Stimulated activated CD4-positive, alpha-beta T cell treated with anti-CD3 and anti-CD28 coated beads, TNF-alpha, amount 100 ng/mL, for 4 hours (primary cell): ENCODE measurements at places on chromosomes 7 and 10.

DNA sequence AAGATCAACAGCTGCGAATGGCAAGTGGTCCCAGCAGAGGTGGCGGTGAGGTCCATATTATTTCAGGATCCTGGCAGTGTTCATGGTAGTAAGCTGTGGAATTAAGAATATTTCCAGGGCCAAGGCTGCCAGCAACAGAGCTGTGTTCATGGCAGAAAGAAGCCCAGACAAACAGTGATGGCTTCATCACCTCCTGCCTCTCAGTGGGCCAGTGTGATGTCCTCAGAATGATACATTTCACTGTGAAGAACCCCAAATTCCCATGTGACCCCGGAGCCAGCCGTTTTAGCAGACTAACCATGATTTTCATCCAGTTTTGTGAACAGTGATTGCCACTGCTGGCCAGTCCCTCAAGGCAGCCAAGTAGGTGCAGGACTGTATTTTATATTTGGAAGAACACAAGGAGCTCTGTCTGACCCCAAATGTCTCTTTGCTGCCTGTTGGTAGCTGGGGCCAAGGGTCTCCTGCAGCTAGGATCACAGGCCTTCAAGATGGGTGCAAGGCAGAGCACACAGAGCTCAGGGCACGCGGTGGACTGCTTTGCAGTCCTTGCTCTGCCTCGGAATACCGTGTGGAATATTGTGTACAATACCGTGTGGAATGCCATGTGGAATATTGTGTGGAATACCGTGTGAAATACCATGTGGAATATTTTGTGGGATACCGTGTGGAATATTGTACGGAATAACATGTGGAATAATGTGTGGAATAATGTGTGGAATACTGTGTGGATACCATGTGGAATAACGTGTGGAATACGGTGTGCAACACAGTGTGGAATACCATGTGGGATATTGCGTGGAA is 132.3 kb upstream of the CHST15 start:
- DNase-seq, result no peak

- no peak for DNase-seq
Measured at GRCh38 chr10:116469437-116469836, 41.8 kb downstream of the PNLIPRP3 start.

- DNase-seq, result no peak
Measured at GRCh38 chr10:86795353-86795752, 38.9 kb downstream of the BMPR1A start.

DNA sequence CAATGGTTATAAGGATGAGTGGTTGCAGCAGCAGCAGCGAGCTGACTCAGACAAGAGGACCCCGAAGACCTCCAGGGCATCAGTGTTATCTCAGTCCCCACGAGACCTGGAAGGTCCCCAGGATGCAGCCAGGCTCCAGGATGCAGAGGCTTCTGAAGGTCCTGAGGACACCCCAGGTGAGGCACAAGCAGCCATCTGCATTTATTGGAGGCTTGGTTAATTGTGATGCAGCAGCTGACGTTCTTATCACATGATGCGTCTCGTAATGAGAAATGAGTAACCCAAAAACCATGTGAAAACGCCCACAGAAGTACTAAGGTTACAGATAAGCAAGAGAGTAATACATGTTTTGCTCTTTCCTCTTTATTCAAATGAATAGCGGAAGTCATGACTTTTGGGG is 17.4 kb downstream of the C7orf57 start:
- no peak for DNase-seq

GRCh38 chr7:154832557-154833138 is 170.3 kb downstream of the PAXIP1 start:
- DNase-seq, result no peak

- DNase-seq, result no peak
Measured at GRCh38 chr10:34687434-34688210, 127.5 kb downstream of the PARD3 start.

DNA sequence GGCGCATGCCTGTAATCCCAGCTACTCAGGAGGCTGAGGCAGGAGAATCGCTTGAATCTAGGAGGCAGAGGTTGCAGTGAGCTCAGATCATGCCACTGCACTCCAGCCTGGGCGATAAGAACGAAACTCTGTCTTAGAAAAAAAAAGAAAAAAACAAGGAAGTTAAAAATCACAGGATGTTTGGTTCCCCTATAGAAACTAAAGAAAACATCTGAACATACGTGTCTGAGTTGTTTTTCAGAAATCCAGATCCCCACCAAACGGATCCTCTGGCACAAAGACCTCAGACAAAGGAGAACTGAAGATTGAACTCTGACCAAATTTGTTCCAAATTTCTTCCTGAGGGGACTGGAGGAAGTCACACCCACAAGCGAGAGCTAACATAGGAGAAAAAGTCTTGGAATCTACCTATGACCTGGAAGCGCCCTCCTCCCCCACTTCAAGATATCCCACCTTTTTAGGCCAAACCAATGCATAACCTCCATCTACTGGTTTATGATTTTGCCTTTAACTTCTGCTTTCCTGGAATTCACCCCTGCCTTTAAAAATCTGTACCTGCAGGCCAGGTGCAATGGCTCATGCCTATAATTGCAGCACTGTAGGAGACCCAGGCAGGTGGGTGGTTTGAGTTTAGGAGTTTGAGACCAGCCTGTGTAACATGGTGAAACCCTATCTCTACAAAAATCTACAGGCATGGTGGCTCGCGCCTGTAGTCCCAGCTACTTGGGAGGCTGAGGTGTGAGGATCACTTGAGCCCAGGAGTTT is 19.7 kb upstream of the SIRT1 start:
- no peak for DNase-seq

- no peak for DNase-seq
Measured at GRCh38 chr7:36764929-36765328, 40.6 kb upstream of the AOAH start.

DNA sequence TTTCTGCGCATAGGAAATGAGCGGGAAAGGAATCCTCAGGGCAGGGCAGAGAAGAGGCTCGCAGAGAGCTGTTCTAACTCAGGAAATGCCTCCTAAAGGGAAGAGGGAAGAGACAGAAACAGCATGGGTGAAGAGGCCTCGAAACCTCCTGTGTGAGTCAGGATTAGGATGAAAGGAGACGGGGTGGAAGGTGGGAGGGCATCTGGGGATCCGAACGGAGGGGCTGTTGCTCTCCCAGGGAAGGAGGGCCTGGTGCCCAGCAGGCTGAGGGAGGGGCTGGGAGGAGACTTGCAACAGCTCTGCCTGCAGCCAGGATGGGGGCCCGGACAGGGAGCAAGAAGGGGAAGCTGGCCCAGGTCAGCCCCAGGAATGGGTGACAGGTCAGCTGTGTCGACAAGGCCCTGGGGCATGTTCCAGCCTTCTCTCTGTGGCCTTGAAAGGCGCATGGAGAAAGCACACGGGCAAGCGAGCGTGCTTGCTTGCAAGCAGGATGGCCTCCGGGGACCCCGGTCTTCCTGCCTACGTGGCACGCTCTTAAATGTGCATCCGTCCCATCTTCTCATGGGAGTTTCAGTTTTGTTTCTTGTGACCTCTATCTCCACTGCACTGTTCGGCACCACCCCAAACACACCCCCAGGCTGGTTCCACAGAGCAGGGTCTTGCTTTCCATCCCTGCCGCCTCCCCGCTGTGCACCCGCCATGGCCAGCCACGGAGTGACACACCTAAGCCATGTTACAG is 63.5 kb downstream of the HIPK2 start:
- DNase-seq, result no peak
